ENCODE measurements at places on chromosomes 4 and X.

- DNase-seq = peak; percentile 59
These were observed 55.7 kb upstream of the PPARGC1A start for GRCh38 chr4:23945451-23946017.

DNA sequence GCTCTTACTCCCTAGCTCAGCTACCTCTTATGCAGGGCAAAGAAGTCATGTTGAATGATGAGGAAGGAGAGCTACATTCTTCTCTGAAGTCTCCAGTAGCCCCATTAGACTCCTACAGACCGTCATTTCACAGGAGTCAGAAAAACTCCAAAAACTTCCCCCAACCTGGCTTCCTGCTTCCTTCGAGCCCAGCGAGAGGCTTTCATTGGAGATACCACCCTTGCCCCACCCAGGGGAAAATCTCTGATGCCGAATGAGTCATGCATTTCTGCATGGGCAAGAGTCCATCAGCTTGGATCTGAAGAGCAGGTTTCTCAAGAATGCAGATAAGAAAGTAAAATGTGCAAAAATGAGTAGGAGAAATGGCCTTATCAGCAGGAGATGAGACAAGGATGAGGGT, 53.0 kb downstream of the ARSF start:
- no peak for DNase-seq

GRCh38 chr4:82373486-82373815, 340 bp downstream of the HNRNPD start:
- DNase-seq = no peak

GRCh38 chr4:37644962-37645361, 41.2 kb downstream of the RELL1 start:
- no peak for DNase-seq

DNA sequence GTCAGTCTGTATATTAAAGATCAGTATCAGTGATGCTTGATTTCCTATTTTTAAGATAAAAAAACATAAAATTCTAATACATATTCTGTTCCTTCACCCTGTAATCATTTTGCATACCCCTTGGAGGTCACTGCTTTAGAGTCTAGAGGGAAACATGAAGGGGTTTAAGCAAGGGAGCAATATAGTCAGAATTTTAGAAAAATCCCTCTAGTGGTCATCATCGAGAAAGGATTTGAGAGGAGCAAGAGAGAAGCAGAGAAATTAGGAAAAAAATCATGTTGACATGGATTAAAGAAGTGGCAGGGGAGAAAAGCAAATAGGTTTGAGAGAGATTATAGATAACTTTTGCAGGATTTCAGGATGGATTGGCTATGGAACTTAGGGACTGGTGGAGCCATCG, 11.1 kb downstream of the APEX2 start:
- no peak for DNase-seq

DNA sequence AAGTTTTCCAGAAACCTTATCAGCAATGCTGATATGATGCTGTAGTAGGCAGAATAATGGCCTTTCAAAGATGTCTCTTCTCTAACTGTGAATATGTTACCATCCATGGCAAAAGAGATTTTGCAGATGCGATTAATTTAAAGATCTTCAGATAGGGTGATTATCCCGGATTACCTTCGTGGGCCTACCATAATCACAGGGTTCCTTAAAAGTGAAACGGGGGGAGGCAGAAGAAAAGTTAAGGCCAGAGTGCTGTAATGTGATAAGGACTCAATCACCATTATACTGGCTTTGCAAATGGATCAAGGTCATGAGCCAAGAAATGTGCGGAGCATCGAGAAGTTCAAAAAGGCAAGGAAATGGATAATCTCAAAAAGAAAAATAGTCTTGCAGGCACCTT, 459.6 kb downstream of the CCSER1 start:
- DNase-seq = no peak

DNA sequence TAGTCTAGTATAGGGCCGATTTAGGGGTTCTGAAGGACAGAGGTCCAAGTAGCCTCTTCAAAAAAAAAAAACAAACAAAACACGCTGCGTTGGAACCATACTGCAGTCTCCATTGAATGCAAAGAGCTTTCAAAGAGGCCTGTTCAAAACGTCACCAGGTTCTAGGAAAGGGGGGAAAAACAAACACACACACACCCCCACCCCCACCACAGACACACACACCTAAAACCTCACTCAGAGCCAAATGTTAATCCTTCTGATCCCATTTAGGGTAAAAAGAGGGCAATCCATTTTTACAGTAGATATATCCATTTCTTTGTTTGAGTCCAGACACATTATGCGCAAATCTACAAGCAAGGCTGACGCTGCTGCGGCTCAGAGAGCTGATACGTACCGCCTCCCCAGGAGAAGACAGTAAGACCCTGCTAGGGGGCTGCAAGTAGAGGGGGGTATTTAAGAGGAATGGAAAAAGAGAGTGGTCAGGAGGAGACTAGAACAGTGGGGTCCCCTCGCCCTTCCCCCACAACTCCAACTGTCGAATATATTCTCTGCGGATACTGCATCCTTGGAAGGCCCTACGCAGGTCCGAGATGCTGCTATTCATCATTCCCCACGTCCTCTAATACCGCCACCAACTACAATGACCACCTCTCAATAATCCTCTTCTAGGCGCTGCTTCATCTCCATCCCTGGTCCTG, 1.3 kb downstream of the NKRF start:
- DNase-seq = no peak

DNA sequence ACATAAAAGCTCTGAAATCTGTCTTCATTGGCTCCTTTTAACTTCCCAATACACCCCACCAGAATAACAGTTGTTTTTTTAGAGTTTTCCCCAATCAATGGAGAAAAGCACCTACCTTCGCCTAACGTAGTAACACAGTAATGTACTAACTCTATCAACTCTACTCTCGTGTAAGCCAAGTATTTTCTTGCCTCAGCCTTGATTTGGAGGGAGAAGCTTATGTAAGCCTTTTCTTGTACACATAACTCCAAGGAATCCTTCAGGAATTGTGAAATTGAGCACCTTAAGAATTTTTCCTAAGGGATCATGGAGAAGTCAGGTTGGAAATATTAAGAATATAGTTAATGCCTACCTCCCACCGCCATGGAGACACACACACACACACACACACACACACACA, 181.2 kb downstream of the RAPGEF2 start:
- peak; percentile 66 for DNase-seq

- peak; percentile 43 for DNase-seq
These were observed 390.1 kb downstream of the ANKRD50 start for GRCh38 chr4:124322234-124323065.

GRCh38 chr4:150960818-150961217, 54.3 kb downstream of the LRBA start:
- no peak for DNase-seq

DNA sequence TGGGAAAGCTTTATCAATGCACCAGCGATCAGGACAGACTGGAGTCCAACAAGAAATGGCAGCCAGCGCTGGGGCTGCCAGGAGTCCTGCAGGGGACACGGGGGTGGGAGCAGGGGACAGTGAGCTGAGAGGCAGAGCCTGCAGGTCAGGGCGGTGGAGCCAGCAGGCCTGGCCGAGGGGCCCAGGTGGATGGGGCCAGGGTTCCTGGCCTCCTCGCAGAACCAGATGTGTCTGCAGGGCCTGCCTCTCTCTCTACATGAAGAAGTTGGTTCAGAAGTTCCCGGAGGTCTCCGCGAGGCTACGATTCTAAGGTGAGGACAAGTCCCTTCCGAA, 63.6 kb downstream of the CPZ start:
- DNase-seq = no peak

DNA sequence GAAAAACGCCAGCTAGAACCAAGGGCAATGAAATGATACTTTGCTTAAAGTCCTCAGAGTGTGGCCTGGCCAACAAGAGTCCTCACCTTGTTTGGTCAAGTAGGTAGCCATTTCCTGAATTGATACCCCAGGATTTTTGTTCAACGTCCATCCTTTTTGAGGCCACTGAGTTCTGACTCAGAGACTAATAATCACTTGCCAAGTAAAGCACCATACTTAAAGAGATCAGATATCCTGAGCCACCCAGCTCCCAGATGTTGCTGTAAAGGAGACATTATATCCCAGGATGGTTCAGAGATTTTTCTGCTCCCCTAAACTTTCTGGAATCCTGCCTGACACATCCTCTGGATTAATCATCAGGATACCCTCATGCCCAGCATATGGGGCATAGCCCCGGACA, 190.9 kb downstream of the RAP1GDS1 start:
- no peak for DNase-seq

- DNase-seq = peak; percentile 22
These were observed 62.2 kb downstream of the MFAP3L start for GRCh38 chr4:169963998-169964397.

DNA sequence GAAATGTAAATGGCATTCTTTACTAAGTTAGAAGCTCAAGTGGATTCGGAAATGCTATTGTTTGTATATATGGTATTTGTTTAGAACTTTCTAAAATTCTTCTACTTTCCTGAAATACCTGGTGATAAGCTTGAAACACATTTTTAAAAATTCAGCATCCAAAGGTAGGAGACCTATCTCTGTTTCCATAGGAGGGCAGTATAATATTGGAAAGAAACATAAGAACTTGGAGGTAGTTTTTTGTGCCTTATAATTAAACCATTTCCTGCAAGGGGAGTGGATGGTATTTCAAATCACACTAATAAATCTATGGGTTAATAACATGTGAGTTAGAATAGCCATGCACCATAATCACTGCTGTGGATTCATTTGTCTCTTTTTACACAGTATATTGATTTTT, 217.4 kb upstream of the AADAT start:
- DNase-seq = peak; percentile 4

DNA sequence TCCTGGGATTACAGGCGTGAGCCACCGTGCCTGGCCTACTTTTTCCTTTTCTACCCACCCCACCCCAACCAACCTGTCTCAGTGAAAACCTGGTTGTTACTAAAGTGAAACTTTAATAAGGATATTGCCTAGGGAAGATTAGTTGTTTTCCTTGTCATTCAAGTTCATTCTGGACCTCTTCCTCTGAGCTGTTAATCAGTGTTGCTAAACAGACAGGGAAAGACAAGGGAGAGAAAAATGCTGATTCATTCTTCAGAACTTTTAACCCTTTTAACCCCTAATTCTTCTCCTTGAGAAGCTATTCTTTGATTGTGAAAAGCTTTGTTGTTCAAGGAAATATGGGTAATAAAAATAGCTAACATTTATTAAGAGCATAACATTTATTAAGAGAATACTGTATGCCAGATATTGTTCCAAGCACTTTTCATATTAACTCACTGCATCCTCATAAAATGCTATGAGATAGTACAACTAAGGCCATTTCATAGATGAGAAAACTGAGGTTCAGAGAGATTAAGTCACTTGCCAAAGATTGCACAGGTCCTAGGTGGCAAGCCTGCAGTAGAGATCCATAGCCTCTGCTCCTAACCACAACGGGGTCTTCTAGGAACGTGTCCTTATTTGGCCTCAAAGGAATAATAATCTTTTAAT, 34.8 kb downstream of the OSTC start:
- DNase-seq = peak; percentile 39

- DNase-seq = peak; percentile 74
These were observed 106.3 kb upstream of the MID1 start for GRCh38 chrX:10726647-10727046.

- DNase-seq = no peak
These were observed 776.6 kb upstream of the LCORL start for GRCh38 chr4:18798123-18798522.

GRCh38 chr4:62159876-62160275, 959.8 kb downstream of the ADGRL3 start:
- DNase-seq = no peak

DNA sequence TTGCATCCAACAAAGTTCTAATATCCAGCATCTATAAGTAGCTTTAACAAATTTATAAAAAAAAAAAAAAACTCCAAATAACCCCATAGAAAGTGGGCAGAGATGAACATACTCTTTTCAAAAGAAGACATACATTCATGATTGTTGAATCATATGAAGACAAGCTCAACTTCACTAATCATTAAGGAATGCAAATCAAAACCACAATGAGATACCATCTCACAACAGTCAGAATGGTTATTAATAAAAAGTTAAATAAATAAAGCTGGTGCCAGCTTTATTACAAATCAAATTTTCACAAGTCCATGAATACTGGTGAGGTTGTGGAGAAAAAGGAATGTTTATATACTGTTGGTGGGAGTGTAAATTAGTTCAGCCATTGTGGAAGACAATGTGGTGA, 592.0 kb downstream of the IQCM start:
- DNase-seq = peak; percentile 61

DNA sequence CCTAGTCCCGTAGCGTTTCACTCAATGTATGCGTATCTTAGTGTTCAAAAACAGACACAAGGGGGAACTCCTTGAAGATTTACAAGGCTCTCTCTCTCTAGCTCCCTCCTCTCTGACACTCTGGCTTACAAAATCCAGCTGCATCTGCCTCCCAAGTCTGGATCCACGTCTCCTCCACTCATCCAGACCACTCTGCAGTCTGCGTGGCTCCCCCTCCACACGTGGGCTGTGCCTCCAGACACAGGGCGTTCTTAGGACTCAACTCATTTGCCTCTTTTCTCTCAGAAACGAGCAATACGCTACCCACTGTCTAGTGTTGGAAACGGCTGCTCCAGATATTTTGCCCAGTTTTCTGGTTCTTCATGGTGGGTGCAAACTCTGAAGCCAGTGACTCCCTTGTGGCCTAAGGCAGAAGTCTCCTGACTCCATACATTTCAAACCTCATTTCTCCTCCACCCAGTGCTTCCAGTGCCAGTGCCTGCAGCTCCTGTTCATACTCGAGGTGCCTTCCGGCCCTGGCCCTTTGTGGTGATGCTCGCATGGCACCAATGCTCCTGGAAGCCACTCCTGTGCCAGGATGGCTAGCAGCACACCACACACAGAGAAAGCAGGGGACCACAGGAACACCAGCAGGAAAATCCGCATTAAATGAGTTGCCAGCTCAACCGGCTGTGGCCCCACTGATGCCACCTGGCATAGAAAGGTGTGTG, 24.1 kb downstream of the NAT8L start:
- DNase-seq = no peak

- DNase-seq = peak; percentile 84
These were observed 54.9 kb downstream of the STOX2 start for GRCh38 chr4:183960046-183960420.

GRCh38 chrX:8960957-8961468, 72.9 kb downstream of the FAM9B start:
- DNase-seq = peak; percentile 2

DNA sequence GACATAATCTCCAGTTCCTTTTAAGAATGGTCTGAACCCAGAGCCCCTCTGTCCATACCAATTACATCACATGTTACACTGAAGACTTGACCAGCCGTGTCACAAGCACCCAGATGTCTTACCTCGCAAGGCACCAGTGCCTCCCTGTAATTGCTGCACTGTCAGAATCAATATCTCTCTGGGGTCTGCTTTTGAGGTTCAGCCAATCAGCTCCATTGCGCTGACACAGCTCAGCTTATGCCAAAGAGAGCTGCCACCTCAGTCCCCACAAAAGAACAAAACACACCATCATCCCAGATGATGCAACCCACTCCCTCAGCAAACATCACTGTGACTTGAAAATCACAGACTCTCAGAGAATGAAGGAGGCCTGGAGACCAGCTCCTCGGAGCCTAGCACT, 82.5 kb upstream of the SORBS2 start:
- no peak for DNase-seq

- DNase-seq = no peak
These were observed 6.9 kb downstream of the F11 start for GRCh38 chr4:186272699-186273391.

Measured in fibroblast of skin of abdomen (primary cell).